ENCODE measurements at places on chromosomes 16 and 17. TPM values are rescaled to one million over a fixed set of nuclear protein-coding genes. Genes with fewer than 3 reads are reported as not detected.

Gene MT1G
- polyA plus RNA-seq, result 51.1 TPM

DNA sequence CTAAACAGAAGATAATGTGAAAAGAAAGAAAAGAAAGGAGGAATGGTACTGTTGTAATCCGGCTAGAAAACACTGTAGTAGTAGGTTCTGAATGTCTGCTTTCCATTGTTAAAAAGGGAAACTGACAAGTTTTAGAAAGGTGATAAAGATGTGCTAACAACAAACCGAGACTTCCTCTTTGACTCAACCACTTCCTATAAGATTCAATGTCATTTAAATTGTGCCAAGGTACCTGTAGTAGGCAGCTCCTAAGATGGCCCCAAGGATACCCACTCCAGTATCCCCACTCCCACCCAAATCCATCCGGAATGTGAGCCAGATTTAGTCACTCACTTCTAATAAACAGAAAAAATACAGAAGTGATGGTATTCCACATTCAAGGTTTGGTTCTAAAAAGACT, 31.2 kb downstream of the XYLT1 start:
- no peak for DNase-seq

Gene STXBP4
- polyA plus RNA-seq, result 15.5 TPM

- no peak for DNase-seq
These were observed 90.2 kb downstream of the RTN4RL1 start for GRCh38 chr17:1934901-1935300.

- DNase-seq, result no peak
These were observed 1.7 kb downstream of the RPH3AL start for GRCh38 chr17:350706-351448.

Gene RTN4RL1
- 1.1 TPM for polyA plus RNA-seq

DNA sequence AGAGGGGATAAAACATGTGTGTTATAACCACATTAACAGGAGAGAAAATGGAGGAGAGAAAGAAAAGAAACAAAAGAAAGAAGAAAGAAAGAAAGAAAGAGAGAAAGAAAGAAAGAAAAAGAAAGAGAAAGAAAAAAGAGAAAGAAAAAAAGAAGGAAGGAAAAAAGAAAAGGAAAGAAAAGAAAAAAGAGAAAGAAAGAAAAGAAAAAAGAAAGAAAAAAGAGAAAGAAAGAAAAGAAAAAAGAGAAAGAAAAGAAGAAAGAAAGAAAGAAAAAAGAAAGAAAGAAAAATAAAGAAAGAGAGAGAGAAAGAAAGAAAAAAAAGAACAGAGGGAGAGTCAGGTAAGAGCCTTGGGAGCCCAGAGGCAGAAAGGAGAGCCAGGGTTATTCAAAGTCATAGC, 446.6 kb upstream of the ASIC2 start:
- no peak for DNase-seq

DNA sequence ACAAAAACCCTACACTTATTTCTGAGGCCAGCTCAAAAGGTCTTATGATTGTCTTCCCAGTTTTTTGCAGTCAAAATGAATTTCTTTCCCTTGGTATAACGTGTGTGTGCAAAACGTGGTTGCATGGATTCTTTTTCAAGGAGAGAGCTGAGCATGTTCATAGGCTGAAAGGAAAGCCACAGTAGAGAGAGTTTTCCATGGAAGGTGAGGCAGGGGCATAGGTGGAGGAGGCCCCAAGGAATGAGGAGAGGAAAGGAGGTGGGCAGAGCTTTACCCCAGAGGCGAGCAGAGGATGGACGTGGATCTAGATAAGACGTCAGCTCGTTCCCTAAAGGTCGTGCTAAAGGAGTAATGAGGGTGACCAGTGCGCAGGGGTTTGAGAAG, 22.8 kb downstream of the TRPV2 start:
- no peak for DNase-seq

DNA sequence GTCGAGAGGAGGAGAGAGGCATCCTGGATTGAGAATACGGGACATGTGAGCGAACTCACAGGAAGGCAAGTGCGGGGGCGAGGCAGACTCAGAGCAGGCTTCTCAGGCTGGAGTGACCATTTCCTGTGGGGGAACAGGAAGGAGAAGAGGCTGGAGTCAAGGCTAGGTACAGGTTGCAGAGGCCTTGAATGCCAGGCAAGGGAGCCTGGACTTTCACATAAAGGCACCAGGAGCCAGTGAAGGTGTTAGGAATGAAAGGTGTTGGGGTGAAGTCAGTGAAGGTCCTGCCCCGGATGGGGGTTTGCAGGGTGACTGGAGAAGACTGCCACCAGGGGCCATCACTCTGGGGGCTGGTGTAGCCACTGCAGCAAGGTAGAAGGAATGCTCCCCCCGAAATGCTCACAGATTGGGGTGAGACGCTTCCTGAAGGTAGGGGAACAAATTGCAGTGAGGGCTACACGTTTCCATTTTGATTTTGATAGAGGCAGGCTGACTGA, 5.3 kb upstream of the GPRC5C start:
- DNase-seq, result no peak

Gene DLG4
- polyA plus RNA-seq, result 35.4 TPM

DNA sequence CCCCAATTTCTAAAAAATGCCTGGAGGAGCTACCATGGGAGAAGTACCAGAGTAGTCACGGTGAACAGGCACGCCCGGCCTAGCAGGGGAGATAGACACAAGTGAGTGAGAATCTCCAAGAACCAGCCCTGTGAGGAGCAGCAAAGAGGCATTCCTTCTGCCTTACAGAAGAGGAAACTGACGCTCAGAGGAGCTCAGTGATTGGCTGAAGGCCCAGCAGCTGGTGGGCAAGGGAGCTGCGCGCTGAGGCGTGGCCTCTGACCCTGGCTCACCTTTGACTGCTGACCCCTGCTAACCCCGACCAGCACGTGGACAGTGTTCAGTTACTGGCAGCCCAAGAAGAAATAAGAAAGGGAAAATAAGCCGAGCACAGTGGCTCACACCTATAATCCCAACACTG, 1.8 kb downstream of the C16orf96 start:
- no peak for DNase-seq

Gene C17orf50
- polyA plus RNA-seq, result 0.20 TPM

DNA sequence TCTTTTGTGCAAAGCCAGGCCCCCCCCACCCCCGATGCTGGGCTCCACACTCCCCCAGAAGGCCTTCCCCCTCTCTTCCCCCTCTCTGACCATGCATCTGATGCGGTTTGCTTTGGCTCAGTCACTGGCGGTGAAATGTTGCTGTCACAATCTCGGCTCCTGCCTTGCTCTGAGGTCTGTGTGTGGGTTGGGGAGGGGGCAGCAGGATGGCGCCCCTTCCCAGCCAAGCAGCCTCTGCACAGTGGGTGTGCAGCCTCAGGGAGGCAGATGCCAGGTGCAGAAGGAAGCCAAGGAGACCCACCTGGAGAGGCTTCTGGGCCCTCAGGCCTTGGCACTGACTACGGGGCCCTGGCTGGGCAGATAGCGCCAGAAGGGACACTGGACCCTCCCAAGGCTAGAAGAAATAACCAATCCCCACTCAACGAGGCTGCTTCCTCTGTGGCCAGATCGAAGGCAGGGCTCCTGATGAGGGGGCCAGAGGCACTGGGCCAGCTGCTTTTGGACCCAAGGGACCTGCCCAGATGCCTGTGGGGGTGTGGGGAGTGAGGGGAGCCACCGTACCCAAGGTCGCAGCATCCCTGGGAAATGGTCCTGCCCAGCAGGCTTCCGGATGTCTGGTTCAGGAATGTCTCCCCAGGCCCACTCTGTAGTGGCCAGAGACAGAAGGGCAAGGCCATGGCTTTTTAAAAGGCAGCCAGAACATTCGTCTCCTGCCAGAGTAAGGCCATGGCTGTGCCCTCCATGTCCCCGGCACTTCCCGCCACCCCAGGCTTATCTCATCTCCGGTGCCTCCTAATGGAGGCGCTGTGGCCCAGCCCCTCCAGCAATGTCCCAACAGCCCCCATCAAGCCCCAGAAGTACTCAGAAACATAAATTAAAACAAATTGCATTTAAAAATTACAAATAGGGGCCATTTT, 43.4 kb upstream of the SLC38A10 start:
- DNase-seq, result no peak

DNA sequence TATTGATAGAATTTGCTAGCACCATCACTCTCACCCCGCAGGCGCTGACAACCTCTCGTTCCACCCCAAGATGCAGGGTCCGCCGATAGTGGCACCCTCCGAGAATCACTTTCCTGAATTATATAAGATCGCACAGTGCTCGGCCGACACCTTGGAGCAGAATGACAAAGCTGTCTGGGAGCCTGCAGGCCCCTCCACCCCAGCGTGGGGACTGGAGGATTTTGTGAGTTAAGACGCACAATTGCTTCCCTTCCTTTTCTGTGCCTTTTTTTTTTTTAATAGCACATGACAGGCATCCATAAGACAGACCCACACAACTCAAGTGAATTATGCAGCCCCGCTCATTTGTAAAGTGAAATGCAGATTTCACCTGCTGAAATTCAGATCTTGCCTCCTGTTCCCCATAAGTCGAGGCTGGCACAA, 155.3 kb downstream of the C16orf78 start:
- DNase-seq, result no peak

DNA sequence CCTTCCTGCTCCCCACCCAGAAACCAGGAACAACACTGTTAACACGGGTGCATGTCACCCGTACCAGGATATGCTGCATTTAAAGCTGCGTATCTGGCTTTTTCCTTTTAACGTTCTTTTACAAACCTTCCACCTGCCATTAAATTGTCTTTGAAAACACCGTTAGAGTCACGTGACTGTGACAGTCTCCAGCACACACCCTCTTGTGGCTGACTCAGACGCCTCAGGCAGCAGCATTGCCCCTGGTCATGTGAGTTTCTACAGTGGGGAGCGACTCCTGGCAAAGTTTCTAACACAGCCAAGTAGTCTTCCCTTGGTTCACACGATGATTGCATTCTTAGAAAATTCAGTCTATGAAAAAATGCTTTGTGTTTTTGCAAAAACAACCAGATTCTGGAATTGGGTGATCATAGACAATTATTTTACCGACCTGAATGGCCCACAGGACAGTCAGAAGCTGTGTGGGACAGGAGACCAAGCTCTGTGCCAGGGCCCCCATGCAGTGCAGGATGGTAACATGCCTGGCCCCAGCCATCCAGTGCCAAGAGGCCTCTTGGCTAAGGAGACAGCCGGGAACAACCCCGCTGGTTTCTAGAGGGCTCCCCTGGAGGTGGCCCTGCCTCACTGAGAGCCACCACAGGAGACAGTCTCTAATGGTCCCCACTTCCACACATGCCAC, 199.1 kb downstream of the KATNIP start:
- DNase-seq, result no peak

DNA sequence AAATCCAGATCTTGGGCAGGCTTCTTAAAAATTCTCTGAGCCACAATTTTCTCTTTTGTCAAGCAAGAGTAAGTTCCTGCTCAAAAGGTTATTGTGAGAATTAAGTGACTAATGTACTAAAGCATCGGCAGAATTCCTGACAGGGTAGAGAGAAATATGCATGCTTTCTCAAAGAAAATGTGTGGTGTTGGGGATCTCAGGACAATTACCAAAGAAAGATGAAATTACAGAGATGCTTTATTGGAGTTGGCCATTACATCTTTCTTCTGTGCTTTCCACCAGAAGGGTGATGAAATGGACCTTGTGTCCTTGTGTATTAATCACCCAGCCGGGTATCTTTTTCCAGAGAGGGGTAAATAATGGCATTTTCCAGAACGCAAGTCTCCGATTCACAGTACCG, 1.7 kb upstream of the USP43 start:
- DNase-seq, result no peak

Gene ZNF500
- polyA plus RNA-seq, result 13.8 TPM

Gene CTRL
- 4.6 TPM for polyA plus RNA-seq

Gene ATP2A1
- polyA plus RNA-seq, result 5.0 TPM

- no peak for DNase-seq
These were observed 47.4 kb upstream of the SMURF2 start for GRCh38 chr17:64709481-64709880.

DNA sequence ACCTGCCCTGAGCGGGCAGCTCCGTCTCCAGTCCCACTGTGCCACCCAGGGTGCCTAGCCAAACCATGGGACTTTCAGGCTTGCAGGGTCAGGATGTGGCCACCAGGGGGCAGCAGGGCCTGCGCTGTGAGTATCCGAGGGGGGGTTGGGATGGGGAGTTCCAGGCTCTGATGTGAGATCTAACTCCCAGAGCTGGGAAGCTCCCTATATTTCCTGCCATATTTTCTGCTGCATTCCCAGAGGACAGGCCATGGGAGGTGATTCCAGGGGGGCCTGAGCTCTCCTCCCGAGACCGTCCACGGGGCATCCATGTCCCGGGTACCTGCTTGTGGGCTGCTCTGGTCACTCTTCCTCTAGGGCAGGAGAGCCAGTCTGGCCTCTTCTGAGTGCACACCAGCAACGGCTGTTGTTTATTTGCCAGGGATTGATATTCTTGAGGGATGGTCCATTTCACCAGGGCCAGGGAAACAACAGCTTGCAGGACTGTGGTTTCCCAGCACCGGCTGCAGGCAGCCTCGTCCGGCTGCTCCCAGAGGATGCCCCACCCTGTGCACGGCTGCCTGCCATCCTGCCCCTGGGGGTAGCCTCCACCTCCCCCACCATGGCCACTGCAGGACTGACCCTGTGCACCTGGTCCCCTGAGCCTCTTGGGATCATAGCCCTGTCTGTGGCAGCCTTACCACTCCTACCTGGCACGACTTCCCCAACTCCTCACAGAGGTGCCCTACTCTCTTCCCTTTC, 1.2 kb downstream of the GPR142 start:
- DNase-seq, result no peak

DNA sequence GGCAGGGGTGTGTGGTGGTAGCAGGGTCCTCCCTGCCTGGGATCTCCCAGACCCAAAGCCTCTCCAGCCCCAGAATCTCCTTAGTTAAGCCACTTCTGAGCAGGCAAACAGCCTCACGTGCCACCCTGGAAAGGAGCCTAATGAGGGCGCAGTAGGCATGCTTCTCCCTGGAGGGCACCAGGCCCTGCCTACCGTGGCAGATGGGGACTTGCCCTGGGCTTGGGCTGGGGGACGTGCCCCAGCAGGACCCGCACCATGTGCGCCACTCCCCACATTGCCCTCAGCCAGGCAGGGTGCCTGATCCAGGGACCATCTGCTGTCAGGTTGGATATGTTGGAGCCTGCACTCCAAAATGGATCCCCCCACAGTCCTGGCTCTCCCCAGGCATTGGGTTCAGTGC, 14.2 kb downstream of the FAM83G start:
- DNase-seq, result no peak

GRCh38 chr17:35519906-35520442, 17.5 kb downstream of the SLFN12L start:
- DNase-seq, result no peak

- DNase-seq, result no peak
These were observed 8.1 kb downstream of the HSF5 start for GRCh38 chr17:58480090-58480489.

- no peak for DNase-seq
These were observed 15.3 kb downstream of the TBX2 start for GRCh38 chr17:61414936-61415251.
